Stimulated activated CD8-positive, alpha-beta memory T cell treated with anti-CD3 and anti-CD28 coated beads, Interleukin-7, amount 100 ng/mL, for 48 hours (primary cell): ENCODE measurements at places on chromosomes 6 and 20.

GRCh38 chr6:17768881-17769280 lies 62.2 kb upstream of the NUP153 start:
- no peak for DNase-seq

DNA sequence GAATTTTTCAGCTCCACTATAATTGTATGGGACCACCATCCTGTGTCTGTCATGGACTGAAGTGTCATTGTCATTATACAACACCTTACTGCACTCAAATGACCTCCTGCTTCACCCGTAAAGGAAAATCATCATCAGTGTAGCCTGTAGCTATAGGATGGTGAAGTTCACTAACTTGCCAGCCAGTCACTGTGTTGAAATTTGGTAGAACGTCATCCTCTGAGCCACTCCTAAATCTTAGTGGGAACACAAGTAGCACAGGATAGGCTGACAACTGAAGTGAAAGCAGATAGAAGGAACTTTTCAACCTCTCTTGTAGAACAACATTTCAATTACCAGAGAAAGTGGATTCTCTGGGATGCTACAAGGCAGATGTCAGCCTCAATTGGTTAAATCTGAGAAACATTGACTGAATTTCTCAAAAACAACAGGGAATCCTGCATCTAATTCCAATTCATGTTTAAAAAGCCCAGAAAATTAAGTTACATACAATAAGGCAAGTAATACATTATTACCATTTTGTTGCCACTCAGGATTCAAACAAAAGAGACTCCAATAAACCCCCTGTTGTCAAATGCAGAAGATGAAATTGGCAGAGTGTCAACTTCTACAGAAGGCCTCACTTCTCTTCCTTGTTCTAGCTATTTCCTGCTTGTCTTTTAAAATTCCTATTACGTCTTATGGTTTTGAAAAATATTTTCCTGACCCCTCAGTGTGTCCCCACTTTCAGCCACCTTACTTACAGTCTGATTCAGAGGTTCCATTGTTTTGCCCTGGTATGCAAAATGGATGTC lies 647.9 kb upstream of the AGPAT4 start:
- no peak for DNase-seq

- DNase-seq = no peak
Observed at GRCh38 chr6:3895312-3895653, 46.1 kb downstream of the FAM50B start.

DNA sequence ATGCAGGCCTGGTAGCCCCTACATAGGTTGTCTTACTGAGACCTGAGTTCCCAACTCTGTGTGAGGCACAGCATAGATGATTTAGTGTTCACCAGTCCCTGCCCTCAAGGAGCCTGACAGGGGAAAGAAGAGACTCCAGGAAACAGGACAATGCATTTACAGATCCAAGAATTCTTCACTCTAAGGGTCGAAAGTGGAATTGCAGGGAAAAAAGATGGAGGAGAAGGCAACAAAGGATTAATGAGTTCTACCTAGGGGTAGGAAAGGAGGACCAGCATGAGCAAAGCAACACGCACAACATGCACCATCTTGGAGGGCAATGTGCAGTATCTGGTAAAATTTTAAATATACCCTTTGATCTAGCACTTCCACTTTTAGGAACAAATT lies 5.9 kb downstream of the SPAG4 start:
- DNase-seq = no peak

DNA sequence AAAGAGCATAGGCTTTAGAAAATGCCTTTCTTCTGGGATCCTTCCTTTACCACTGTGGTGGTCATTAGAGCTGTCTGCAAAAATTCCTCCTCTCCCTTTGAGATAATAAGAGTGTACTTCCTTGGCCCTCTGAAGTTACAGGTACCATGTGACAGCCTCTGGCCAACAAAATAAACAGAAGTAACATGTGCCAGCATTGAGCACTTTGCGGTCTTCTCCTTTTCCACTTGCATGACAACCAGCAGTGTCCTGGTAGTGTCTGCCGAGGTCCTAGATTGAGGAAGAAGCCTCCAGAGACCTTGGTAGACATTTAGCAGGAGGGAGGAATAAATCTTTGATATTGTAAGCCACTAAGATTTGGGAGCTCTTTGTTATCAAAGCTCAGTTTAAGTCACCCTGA lies 87.5 kb upstream of the ARID1B start:
- DNase-seq = no peak

GRCh38 chr20:37901654-37902503 lies 1.0 kb upstream of the VSTM2L start:
- no peak for DNase-seq

DNA sequence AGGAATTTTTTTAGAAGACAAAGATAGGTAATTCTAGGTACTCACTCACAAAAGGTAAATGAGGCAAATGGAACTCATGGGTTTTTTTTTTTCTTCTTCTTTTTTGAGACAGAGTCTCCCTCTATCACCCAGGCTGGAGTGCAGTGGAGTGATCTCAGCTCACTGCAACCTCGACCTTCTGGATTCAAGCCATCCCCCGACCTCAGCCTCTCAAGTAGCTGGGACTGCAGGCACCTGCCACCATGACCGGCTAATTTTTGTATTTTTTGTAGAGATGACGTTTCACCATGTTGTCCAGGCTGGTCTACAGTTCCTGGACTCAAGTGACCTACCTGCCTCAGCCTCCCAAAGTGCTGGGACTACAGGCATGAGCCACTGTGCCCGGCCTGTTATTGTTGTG lies 126.1 kb downstream of the LRRC1 start:
- no peak for DNase-seq

DNA sequence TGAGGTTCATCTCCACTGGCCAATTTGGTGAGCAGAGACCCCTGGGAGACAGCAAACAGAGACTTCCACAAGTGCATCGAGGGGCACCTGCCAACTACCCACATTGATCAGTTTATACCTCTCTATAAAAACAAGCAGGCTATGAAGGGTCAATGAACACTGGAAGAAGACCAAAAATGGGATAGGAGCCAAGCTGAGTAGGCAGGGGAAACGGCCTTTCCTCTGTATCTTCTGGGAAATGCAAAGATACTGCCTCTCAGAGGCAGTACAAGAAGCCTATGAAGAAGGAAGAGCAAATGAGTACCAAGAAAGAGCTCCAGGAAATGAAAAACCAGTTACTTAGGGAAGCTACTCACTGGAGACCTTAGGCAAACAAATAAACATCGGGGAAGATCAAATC lies 247.7 kb downstream of the GMDS start:
- no peak for DNase-seq

DNA sequence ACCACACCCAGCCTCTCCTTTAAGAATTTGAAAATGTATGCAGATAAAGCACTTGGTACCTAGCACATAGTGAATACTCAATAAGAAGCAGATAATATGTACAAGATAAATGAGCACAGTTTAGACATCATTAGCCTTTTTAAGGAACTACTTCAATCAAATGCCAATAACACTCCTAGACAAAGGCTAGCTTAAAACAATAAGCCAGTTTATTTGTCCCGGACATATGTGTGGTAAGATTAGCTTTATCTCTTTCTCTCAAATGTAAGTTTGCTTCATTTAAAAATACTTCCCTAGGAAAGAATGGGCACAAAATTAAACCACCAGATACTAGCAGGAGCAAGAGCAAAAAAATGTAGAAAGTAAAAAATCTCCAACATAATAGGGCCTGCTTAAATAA lies 73.8 kb downstream of the MAP3K5 start:
- no peak for DNase-seq

GRCh38 chr6:97195117-97195516 lies 87.9 kb downstream of the MMS22L start:
- no peak for DNase-seq

- DNase-seq = no peak
Observed at GRCh38 chr6:44806656-44807055, 419.1 kb downstream of the CDC5L start.

DNA sequence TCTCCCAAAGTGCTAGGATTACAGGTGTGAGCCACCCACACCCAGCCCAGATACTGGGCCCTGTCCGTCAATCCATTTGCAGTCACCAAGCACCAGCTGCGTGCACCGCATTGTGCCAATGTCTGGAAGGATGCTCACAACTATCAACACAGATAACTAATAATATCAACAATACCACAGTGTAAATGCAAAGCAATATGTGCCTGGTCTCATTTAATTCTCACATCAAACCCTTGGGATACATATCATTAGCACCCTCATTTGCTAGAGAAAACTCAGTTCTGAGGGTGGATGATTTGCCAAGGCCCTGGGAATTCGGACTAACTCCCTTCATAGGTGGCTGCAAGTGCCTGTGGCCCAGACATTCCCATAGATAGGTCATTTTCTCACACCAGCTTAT lies 14.5 kb downstream of the RIPOR3 start:
- no peak for DNase-seq

DNA sequence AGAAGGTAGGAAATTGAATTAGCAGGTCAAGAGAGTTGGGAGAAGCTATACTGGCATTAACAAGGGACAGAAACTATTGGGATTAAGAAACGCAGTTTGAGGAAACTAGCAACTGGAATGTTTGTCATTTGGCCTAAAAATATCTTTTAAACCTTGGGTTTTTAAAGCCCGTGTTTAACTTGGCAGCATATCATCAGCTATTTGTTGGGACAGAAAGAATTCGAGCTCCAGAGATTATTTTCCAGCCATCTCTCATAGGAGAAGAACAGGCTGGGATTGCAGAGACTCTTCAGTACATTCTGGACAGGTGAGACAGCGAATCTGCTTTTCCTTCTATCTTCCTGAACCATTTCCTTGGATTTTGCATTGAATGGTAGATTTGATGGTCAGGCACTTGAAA lies 17.8 kb downstream of the ACTR5 start:
- DNase-seq = no peak

DNA sequence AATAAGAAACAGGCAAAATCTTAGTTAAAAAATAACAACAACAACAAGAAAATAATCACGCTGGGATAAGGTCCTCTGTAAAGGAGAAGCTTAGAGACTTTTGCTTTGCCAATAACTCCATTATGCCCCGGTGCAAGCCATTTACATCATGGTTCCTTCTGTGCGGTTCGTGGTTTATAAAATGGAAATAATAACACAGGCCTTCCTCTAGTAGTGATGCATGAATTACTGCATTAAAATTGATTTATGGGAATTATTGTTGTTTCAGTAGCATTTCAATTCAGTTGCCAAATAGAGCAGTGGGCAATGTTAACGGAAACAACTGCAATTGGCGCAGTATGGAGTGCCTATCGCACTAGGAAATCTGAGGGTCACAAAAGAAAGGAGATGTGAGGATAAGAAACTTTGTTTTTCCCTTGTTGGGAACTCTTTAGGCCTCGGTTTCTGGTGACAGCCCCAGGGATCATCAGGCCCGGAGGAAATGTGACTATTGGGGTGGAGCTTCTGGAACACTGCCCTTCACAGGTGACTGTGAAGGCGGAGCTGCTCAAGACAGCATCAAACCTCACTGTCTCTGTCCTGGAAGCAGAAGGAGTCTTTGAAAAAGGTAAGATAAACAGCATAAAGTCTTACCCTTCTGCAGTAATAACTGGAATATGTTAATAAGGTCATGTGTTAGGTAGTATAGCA lies 1.1 kb downstream of the CD109 start:
- no peak for DNase-seq

DNA sequence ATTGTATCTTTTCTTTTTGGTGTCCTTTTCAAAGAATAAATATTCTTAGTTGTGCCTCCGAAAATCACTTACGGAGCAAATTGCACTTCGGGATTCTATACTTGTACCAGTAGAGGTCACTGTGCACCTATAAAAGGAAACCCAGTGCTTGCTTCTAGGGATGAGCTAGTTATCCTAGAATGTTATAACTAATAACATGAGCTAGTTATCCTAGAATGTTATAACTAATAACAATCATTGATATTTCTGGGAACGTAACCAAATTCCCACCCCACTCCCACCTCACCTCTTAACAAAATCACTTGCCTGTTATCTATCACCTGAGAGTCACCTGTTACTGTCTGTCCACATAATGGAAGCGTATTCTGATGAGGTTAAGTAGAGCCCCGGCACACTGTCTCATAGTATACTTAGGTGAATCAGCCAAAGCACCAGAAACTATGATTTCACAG lies 126.9 kb upstream of the TIAM2 start:
- no peak for DNase-seq

- DNase-seq = no peak
Observed at GRCh38 chr6:122817766-122818165, 28.7 kb downstream of the SMPDL3A start.

DNA sequence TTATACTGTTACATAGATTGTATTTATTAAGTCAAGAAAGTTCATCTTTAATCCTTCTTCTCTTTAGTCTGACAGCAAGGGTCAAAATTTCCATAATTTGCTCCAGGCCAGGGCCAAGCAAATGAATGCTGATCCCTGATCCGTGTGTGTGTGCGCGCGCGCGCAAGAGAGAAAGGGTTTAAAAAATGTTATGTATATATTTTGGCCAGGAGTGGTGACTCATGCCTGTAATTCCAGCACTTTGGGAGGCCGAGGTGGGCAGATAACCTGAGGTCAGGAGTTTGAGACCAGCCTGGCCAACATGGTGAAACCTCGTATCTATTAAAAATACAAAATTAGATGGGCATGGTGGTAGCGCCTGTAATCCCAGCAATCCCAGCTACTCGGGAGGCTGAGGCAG lies 61.7 kb downstream of the GTF2H5 start:
- DNase-seq = no peak

DNA sequence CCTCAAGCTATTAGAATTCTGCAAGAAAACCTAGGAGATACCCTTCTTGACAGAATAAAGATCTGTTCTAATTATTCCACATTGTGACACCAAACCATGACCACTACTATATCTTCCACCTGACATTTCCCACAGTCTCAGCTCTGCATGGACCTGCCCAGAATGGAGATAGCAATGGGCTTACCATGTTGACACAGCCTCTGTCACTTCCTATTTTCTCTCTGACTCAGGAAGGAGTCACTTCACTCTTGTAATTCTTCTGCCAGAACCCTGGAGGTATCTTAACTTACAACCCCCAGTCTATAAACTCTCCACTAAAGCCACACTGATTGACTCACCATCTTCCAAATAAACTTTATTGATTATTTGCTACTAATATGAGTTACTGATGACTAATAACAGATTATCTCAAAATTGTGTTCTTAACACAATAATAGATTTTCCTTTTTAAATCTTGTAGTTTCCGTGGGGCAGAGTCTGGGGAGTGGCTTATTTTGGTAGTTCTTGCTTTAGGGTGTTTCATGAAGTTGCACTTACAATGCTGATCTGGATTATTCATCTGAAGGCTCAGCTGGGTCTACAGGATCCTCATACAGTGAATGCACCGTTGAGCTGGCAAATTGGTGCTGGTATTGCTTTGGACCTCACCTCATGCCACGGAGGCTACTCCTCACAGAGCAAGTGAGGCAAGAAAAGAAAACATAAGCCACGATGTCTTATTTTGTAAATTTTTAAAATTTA lies 869.9 kb downstream of the KIF16B start:
- DNase-seq = no peak

DNA sequence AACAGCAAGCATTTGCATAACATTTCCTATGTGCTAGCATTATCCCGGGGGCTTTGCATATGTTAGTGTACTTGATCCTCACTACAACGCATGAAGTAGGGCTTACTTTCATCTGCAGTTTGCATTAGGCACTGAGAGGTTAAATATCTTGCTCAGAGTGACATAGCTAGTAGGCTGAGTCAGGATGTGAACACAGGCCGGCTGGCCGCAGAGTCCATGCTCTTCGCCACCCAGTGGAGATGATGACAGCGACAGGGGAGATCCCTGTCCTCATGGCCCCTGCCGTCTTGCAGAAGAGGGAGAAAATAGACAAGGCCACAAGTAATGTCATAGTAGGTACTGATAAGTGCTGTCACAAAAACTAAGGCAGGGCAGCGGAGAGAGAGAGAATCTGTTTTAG lies 46.9 kb downstream of the LYRM4 start:
- no peak for DNase-seq
